ENCODE measurements at places on chromosomes 7 and 10.

- no peak for DNase-seq
Observed at GRCh38 chr10:71099731-71100361, 112.5 kb upstream of the UNC5B start.

- no peak for DNase-seq
Observed at GRCh38 chr7:47478926-47479711, 102.8 kb downstream of the TNS3 start.

DNA sequence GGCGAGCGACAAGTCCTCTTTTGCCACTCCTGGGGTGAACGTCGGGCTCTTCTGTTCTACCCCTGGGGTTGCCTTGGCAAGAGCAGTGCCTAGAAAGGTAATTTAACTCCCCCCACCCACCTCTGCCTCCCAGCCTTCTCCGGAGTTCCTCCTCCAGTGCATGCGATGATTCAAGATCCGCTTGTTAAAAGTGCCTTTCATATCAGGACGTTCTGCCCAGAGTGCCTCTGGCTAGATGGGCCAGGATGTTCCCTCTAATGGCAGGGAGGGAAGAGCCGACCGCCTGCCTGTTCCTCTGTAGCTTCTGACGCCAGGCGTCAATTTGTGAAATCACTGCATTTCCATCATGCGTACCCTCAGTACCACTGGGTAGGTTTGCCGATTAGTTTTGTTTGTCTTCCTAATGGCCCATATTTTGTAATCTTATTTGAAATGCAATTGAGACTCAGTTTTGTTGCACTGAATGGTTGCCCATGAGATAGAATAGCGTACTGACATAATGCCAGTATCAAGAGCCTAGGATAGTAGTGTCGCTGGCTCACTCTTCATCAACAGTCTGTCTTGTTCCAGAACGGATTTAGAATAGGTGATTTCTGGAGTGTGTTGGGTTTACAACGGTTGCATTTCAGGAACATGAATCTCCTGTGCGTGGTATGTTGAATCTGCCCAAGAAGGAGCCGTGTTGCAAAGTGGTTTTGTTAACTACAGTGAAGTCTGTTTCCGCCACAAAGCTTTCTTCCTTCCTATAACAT is 13.5 kb downstream of the ECHDC3 start:
- no peak for DNase-seq

GRCh38 chr10:15652117-15652516 is 67.6 kb downstream of the ITGA8 start:
- no peak for DNase-seq

DNA sequence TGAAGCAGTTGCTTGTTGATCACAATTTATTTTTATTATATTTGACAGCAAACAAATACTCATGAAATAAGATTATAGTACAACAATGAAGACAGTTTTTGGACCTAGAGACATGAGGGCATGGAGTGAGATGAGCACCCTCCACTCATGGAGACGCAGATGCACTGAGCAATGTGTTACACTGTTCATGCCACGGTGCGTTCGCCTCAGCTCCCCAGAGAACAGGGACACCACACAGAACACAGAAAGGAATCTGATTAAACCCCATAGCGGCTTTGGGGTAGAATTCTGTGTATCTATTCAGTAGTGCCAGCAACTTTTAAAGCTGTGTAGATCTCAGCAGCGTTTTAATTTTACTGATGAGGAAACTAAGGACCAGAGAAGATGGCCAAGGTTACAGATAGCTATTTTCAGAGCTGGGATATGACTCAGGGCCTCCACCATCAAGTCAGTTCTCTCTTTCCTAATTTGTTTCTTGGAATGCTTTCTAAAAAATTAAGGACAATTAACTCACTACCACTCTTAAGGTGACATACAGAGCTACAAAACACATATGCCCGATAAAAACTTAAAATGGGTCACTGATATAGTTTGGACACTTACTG is 33.6 kb downstream of the FAM25A start:
- no peak for DNase-seq

- no peak for DNase-seq
Observed at GRCh38 chr10:131847241-131847783, 53.5 kb upstream of the PPP2R2D start.

DNA sequence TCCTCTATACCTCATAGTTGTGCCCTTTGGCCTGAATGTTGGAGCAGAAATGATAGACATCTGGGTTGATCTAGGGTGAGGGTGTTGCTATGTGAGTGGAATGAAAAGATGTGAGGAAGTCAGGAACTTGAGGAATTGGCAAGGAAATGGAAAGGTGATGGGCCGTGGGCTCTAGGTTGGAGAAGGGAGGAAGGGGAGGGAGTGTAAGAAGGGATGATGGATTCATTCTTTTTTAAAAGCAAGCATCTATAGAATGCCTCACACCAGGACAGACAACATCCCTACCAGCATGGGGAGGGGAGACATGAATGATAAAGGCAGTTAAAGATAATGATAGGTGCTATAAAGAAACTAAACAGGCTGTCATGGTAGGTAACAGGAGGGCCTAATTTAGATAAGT is 168.1 kb downstream of the WNT2 start:
- no peak for DNase-seq

DNA sequence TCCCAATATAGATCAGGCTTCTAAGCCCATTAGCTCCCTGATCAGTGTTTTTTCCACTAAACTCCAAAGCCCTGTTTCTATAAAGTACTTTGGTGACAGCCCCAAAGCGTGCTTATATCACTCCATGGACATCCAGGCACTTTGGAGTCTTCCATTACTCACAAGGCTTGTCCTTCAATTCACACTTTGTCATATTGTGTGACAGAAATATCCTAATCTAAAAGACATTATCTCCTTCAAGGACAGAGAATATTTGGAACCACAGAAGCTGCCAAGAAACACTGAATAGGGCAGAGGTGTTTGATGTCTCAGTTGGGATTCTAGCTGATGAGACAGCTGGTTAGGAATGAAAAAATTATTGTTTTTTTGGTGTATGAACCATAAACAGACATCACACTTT is 18.4 kb downstream of the CYP2C19 start:
- DNase-seq: no peak

DNA sequence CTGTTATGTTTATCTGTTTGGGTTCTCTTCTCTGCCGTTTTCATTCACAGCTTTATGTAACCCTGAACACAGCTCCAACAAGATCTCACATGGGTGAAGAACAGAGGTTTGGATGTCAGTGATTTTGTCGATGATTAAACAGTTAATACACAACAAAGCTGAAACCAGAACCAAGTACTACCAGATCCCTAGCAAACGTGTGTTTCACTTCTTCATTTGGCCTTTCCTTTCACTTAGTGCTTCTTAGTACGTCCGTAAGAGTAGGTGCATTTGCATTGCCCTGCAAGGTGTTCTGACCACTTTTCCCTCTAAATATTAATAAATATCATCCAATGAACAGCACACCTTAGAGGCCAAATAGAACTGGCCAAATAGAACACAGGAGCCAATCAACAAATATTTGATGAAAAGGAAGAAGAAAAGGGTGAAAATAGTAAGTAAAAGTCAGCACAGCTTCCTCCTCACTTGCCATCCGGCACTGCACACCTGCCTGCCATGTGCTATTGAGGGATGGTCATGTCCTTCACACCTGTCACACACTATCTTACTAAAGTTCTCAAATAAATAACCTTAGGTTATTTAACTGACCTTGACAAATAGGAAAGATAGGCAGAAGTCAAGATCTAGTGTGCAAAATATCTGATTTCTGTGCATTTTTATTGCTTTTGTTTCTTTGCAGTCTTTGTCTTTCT is 252.6 kb upstream of the ANKRD30A start:
- DNase-seq: no peak

DNA sequence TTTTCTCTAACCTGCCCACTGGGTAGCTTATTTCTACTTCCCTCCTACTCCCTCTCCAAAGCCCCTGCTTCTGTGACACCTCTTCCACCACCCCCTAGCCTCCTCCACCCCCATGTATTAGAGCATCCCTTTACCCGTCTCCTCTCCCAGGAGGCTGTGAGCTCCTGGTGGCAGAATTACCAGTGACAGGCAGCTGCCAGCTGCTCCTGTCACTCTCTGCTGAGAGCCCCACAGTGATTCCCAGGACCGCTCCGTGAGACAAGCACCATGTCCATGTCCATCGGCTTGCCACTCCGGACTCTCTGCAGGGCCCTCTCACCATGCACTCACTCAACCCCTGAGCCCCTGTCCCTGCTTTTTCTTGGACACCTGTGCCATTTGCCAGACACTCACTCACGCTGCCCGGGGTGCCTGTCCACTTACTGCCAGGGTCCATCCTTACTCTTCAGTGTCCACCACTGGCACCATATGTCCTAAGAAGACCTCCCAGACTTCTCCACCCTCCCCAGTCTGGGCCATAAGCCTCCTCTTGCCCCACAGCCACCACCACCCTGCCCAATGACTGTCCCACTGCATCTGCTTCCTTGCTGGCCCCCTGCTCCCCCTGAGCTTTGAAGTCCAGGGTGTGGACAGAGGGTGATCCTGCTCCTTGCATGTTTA is 9.8 kb downstream of the WDFY4 start:
- no peak for DNase-seq

DNA sequence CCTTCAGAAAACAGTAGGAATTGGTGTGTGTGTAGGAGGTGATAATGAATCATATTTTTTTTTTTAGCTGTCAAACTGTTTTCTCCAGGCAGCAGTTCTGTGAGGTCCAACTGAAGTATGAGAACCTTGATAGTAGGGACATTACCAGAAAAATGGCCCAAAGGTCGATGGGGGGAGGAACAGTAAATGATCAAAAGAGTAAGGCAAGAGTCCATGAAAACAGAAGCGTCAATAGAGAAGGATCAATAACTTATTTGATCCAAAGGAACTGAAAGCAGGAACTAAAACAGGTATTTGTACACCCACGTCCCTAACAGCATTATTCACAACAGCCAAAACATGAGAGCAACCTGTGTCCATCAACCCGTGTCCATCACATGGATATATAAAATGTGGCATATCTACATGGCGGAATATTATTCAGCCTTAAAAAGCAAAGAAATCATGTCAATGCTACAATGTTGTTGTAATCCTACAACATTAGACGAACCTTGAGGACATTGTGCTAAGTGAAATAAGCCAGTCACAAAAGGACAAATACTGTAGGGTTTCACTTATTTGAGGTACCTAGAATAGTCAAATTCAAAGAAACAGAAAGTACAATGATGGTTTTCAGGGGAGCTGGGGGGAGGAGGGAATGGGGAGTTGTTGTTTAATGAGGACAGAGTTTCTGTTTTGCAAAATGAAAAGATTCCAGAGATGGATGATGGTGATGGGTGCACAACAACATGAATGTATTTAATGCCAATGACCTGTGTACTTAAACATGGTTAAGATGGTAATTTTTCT is 214.0 kb upstream of the KLF14 start:
- no peak for DNase-seq

- DNase-seq: no peak
Observed at GRCh38 chr10:106360870-106361269, 803.6 kb downstream of the SORCS1 start.

GRCh38 chr7:105765846-105766245 is 110.6 kb downstream of the ATXN7L1 start:
- no peak for DNase-seq

DNA sequence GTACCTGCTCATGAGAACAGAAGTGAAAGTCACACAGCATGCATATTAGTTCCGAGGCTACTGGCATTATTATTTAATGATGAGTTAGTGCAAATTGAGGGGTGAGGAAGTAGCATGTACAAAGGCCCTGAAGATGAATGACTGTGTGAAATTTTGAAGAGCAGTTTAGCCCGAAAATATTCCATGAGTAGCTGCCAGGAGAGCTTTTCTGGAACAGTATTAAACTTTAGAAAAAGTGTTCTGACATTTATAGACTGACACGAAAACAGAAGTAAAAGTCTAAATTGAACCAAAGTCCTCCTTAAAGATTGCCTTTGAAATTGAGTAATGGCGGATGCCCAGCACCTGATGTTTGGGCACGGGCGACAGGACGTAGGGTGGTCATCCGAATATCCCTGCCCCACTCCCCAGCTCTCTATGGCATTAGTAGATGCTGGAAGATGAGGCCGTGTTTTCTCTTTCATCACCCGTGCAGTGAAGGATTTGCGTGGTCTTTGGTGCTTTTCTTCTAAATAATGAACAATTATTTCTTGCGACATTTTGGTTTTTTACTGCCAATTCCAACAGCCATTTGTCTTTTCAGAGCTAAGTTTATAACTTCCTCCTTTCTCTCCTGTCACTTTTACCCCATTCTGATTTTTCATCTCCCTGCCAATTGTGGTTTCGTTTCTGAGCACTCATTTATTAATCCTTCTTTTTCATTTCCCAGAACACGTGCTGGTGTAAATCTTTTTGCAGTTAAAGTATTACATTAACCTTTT is 192.6 kb downstream of the MGMT start:
- no peak for DNase-seq

GRCh38 chr7:542713-543500 is 23.3 kb upstream of the PDGFA start:
- DNase-seq: no peak

DNA sequence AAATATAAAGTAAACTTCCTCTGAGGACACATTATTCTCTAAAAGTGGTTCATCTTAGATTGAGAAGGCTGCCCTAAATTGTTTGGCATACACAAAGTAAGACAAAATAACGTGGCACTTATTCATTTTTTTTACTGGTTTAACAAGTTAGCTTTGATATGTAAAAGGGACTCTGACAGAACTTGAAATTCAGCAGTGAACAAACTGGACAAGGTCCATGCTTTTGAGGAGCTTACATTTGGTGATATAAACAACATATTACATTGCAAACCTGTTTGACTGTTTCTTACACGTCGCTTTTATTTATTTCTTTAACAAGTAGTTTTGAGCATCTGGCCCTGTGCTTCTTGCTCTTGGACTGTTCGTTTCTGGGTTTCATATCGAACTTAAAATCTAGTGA is 253.1 kb upstream of the POM121L12 start:
- no peak for DNase-seq

All from activated gamma-delta T cell (primary cell).